CD4-positive, alpha-beta T cell treated with Interleukin-10 for 1 hour (primary cell): ENCODE measurements at places on chromosomes 12 and 14.
A peak's percentile ranks its signal among the peaks of the same experiment; 100 is the strongest.

- DNase-seq: no peak
Measured at GRCh38 chr12:104454997-104455396, 1.8 kb upstream of the CHST11 start.

GRCh38 chr14:95206534-95206933, 49.2 kb upstream of the DICER1 start:
- no peak for DNase-seq

DNA sequence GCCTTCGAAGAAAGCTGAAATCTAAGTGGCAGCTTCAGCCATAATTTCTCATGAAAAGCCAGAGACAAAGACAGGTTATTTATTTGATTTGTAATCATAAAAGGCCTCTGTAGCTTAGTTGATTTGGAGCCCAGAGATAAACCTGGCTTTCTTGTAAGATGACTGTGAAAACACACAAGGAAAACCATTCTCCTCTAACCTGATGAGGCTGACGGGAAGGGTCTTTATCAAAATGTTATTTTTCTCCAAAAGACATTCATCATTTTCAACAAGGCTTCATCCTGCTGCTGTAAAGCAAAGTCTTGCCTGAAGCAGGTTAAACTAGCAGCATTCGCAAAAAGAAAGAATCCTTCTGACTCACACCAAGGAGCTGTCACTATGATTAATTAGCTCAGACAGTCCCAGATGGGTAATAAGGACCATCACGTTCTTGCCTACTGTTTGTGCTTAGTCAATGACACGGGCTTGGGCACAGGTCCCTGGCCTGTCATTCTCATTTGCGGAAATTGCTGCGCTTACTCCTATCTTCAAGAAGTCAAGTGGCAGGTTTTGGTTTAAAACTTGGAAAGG, 286.6 kb downstream of the C12orf75 start:
- DNase-seq: no peak

DNA sequence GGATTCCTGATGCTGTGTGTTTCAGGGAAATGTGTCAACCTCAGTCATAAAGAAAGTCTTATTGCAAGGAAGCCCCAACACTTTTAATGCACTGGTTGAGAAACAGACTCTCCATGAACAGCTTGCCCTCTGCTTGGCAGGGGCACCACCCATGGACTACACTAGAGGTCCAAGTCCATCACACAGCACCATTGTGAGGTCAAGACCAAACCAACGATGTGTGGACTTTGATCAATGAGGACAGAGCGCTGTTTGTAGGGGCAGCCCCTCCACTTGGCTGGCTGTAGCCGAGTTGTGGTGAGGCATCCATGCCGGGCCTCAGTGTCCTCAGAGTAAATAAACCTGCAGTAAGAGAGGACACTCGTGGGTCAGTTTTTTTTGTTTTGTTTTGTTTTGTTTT, 29.8 kb downstream of the ZFYVE21 start:
- DNase-seq: no peak

DNA sequence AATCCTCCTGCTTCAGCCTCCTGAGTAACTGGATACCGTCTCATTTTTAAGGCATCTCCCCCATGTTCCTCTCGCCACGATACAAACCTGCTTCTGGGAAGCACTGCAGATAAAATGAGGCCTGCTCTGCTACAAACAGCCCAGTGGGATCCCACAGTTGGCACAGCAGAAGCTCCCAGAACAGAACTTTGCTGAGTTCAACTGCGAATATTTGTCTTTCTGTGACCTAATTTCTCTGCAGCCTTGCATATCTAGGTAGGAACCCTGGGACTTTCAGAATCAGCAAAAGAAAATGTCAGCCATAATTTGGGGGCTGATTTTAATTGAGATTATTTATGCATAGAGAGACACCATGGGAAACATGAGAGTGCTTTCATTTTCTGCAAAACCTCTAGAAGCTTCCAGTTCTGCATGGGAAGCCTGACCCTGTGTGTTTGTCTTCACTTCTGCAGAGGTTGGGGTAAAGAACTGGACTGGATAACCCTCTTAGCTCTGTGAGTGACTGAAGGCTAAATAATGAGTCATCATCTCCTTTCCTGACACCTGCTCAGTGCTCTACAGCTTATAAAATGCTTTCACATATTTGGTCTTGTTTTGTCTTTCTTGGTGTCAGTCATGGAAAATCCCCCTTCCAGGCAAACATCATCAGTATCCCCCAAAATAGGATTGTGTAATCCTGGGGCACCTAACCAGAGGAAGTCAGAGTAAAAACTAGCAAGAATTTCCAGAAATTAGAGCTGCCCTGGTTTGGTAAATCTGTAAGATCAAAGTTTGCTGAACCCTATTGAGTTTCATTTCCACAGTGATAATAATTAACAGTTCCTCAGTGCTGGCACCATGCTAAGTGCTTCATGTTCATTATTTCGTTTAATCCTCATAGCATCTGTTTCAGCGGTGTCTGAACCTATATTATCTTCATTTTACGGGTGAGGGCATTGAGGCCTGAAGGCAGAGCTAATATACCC, 185.8 kb downstream of the SLC15A4 start:
- no peak for DNase-seq

- no peak for DNase-seq
Measured at GRCh38 chr14:21302013-21302835, 22.3 kb downstream of the RPGRIP1 start.

- no peak for DNase-seq
Measured at GRCh38 chr12:119259484-119259883, 75.0 kb upstream of the CCDC60 start.

DNA sequence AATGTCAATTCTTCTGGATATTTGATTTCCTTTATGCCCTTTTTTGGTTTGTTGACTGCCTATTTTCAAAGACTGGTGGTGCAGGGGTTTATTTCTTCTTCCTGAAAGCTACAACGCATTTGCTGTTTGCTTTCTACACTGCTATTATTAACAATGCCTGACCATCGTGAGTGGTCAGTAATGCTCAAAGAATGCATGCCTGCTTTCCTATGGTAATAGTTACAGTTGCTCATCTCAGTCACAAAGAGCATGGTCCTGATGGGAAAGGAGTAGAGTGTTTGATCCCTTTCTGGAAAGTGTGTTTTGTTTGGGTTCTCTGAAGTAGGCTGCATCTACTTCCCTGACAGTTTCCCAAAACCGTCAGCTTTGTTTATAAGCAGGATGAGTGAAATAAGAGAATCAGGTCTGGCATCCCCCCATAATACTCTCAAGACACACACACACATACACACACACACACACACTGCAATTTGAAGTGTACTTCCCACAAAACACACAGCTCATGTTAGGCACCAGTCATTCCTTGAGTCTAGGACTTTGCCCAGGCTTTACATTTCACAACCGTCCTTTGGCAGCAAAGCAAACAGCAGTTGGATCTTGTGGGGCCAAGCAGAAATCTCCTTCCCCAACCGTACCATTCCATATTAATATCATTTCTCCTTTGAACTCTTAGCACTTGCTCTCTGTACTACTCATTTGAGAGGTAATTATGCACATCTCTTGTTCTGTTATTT, 56.6 kb downstream of the SUDS3 start:
- DNase-seq: no peak

DNA sequence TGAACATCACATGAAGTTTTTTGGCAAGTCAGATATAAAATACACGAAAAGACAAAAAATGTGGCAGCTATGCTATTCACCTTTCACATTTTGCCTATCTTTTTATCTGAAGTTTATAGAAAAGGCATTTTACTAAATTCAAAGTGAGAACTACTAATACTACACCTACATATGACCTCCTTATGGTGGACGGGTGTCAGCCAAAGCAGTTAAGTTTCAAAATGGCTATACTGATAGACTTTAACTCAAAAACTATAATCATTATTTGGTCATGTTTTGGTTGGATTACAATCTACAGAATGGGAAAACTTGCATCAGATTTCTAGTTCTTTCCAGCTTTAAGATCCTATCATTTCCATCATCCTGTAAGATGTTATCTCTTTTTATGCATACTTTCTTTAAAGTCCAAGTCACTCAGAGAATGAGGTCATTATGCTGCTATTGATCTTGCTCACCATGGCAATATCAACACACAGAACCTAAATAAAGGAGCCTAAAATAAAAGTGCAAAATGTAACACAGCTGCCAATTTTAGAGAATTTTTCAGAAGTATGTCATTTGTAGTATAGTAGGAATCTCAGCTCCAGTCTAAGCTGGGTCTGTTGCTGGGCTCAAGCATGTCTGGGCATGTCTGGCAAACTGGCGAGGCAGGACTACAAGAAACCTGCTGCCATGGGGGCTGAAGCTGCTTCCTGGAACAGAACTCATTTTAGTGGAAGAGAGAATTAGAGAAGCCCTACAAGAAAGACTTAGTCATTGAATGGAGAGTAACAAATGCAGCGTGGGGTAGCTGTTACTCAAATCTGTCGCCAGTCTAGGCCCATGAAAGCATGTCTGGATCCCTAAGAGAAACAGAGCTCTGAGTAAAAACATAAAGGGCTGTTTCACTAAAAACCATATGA, 7.6 kb upstream of the AEBP2 start:
- no peak for DNase-seq

DNA sequence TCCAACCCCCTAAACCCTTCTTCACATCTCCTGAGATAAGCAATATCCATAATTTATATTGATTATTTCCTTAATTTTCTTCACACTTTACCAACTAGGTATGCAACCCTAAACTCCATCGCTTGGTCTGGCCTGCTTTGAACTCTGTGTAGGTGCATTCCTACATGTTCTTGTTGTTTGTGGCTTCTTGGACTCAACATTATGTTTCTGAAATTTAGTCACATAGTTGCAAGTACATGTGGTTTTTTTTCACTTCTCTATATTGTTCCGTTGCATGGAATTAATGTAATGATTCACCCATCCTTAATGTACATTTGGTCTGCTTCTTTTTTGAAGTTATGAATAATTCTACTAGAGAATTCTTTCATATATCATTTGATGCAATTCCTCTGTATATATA, 1.6 kb upstream of the TAS2R30 start:
- no peak for DNase-seq

GRCh38 chr14:90426663-90427062, 29.8 kb downstream of the CALM1 start:
- no peak for DNase-seq

DNA sequence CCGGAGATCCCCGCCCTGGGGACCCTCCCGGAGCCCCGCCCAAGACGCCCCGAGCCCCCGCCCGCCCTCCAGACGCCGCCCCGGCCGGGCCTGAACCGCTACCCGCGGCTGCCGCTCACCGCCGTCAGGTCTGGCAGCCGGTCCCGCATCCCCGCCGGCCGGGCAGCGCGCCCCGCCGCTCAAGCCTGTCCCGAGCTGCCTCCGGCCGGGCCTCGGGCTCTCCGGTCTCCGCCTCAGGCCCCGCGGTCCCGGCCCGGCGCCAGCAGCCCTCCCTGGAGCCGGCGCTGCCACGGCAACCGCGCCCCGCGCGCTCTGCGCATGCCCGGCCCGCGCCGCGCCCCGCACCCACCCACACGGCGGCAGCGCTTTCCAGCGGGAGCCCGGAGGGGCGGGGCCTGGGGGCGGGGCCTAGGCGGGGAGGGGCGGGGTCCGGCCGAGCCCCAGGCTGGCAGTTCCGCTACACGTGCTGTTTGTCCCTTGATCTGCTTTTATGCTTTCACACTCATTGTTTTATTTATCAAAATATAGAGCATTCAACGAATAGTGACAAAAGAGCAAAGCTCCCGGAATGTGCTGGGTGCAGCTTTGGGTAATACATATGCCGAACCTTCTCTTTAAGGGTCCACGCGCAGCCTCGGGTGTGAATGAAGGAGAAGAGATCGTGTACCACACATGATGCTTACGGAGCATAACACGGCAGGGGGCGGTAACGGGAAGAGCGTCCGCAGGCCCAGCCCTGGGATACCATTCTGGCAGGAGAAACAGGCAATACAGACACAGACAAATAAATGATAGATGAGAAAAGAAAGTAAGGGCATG, at the start of gene STX2:
Gene STX2, minus strand, starts transcription at position 300 of the 819 bp plus-strand sequence. Its CDS starts 151 bp downstream, at position 149.
- DNase-seq: peak; percentile 91

GRCh38 chr12:107288414-107289127, 195.2 kb upstream of the CRY1 start:
- DNase-seq: no peak

- no peak for DNase-seq
Measured at GRCh38 chr14:89504091-89504490, 87.1 kb upstream of the FOXN3 start.

DNA sequence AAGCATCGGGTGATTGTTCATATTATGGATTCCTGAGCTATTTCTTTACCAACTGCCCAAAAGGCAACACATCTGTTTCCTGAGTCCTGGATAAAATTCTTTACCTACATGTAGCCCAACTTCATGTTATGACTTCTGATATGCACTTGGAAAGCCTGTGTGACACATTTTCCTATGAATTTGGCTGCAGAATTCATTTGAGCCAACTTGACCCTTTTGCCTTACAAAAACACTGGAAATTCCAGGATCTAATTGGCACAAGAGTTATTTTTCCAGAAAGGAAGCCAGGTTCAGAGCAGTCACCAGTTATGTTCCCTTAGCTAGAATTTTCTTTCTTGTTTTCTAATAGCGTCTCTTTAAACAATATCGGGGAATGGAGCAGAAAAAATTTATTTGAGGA, 202.5 kb upstream of the LRIG3 start:
- no peak for DNase-seq

GRCh38 chr12:96985515-96986362, 78.7 kb downstream of the NEDD1 start:
- DNase-seq: peak; percentile 51

DNA sequence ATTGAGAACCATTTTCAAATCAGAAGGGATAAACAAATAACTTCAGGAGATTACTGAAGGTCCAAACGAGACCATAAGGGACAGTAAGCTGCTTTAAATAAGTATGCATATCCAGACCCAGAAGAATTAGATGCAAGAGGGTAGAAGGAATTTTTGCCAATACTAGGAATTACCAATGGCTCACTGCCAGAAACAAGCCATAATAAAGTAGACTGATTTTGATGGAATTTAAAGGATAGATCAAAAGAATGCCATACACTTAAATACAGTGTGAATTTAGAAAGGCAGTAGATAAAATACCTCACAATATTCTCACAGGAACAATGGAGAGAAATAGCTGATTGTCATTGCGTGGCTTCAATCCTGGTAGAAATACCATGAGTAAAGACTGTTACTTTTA, 5.3 kb downstream of the ANKS1B start:
- DNase-seq: no peak

DNA sequence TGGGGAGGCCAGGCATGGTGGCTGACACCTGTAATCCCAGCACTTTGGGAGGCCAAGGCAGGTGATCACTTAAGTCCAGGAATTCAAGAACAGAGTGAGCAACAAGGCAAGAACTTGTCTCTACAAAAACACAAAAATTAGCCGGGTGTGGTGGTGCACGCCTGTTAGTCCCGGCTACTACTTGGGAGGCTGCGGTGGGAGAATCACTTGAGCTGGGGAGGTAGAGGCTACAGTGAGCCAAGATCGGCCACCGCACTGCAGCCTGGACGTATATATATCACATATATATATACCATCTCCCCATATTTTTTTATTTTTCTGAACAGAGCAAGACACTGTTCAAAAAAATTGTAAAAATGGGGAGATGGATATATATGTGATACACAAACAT, 19.5 kb downstream of the CKAP4 start:
- DNase-seq: no peak

- no peak for DNase-seq
Measured at GRCh38 chr12:2324387-2324786, 271.6 kb downstream of the CACNA1C start.

GRCh38 chr12:122028165-122028904, 6.7 kb downstream of the BCL7A start:
- no peak for DNase-seq
